ENCODE measurements at places on chromosomes 16 and 17. TPM values are rescaled to one million over a fixed set of nuclear protein-coding genes. Genes with fewer than 3 reads are reported as not detected.

GRCh38 chr17:57442914-57443571, 186.7 kb downstream of the MSI2 start:
- no peak overlapping the region for H3K4me3 ChIP-seq
- DNase-seq, result no peak
- H3K27ac ChIP-seq, result no peak overlapping the region
- no peaks in the 10 kb centered on the region for H3K4me1 ChIP-seq

DNA sequence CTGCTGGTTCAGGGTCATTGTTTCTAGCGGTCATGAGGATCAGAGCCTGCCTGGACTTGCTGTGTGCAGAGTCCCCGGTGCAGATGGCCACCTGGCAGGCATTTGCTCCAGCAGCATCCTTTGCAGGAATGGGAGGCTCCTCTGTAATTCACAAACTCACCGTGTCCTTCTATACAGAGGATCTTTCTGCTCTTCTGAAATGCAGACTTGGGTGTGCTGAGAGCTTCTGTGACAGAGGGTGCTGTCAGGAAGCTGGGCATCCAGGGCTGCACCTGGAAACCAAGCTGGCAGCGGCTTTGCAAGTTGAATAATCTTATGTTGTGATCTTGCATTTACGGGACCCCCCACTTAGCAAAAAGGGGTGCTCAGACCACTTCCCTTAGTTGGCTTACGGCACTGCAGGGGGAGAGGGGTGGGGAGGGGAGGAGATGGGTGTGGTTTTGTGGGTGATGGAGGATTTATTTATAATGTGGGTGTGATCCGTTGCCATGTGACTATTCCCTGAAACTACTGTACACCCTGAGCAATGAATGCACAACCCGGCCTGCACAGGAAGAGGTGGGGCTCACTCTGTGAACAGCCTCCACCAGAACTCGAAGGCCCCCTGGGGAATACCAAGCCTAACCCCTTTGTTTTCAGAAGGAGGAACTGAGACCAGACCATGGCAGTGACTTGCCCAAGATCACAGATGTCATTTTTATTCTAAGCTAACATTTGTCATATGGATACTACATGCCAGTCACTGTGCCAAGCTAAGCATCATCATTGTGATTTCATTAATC, 178.3 kb downstream of the PRKCB start:
- no peaks in the 10 kb centered on the region for H3K4me1 ChIP-seq
- no peaks in the 10 kb centered on the region for H3K36me3 ChIP-seq
- H3K4me3 ChIP-seq, result no peak overlapping the region
- H3K27me3 ChIP-seq, result no peaks in the 10 kb centered on the region
- DNase-seq, result no peak

DNA sequence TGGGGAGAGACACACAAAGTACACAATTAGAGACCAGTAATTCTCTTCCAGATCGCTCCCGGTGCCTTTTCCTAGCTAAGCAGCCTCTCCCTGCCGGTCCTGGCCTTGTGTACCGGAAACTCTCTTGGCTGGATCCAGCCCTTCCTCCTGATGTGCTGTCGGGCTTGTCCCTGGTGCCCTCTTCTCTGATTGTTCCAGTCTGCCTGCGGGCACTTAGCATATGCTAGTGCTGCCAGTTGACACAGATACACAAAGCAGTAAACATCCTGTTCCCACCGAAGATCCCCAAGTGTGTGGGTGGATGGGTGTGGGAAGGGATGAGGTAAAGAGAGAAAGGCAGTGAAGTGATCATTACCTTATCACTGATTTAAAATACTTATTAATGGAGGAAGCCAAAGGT, 9.7 kb downstream of the HS3ST3B1 start:
- H3K4me1 ChIP-seq, result no peaks in the 10 kb centered on the region
- H3K27me3 ChIP-seq, result no peaks in the 10 kb centered on the region
- no peaks in the 10 kb centered on the region for H3K36me3 ChIP-seq

Gene SULT1A2
- polyA plus RNA-seq, result 6.0 TPM

Gene KRT32
- not detected for polyA plus RNA-seq

DNA sequence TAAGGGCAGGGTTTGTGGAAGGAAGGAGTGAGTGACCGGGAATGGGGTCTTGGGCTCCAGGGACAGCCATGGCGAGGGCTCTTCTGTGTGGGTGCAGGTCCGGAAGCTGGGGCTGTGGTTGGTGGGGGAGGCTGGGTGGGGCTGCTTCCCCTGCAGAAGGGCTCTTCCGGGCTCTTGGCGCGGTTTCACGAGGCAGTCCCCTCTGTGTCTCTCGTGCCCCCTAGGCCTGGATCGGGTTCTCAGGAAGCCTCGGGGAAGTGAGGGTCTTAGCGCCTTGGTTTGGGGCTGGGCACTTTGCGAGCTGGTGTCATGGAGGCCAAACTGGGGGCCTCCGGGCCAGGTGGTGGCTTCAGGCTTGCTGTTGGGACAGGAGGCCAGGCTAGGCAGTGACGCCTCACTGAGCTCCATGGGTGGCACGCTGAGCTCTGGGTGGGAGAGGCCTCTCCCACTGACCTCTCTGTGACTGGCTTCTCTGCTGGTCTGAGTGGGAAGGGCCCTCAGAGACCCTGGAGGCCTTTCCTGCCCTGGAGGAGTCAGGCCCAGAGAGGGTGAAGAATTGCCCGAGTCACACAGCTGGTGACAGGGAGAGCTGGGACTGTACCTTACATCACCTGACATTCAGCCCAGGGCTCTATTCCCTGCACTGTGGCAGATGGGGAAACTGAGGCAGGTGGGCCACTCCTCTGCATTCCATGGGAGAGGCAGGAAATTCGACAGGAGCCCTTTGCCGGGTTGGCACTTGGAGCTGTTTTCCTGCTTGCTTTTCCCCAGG, 8.2 kb downstream of the ADCY7 start:
- DNase-seq, result no peak
- no peaks in the 10 kb centered on the region for H3K36me3 ChIP-seq
- H3K27me3 ChIP-seq, result no peaks in the 10 kb centered on the region

GRCh38 chr16:5768445-5768844, 670.9 kb upstream of the EEF2KMT start:
- DNase-seq, result no peak
- no peaks in the 10 kb centered on the region for H3K4me1 ChIP-seq
- no peak overlapping the region for H3K4me3 ChIP-seq
- no peaks in the 10 kb centered on the region for H3K27me3 ChIP-seq
- H3K27ac ChIP-seq, result no peak overlapping the region

DNA sequence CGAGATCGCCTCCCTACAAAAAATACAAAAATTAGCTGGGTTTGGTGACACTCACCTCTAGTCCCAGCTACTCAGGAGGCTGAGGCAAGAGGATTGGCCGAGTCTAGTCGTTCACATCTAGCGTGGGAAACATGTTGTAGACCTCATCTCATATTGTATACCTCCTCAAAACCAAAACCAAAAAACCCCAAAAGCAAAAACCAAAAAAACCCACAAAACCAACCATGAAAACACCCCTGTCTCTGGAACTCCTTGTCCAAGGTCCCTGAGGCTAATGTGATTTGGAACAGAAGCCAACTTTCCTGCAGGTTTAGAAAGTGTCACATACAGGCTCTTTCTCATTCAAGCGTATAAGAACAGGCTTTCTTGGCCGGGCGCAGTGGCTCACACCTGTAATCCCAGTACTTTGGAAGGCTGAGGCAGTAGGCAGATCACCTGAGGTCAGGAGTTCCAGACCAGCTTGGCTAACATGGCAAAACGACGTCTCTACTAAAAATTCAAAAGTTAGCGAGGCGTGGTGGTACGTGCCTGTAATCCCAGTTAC, 29.0 kb downstream of the RAB11FIP3 start:
- H3K4me3 ChIP-seq, result no peak overlapping the region
- DNase-seq, result no peak
- no peaks in the 10 kb centered on the region for H3K36me3 ChIP-seq
- peaks cover 12% of the 10 kb centered on the region for H3K4me1 ChIP-seq
- H3K27ac ChIP-seq, result no peak overlapping the region

GRCh38 chr17:40779181-40779909, 3.0 kb downstream of the KRT27 start:
- no peak overlapping the region for H3K4me3 ChIP-seq
- no peaks in the 10 kb centered on the region for H3K27me3 ChIP-seq
- no peak overlapping the region for H3K27ac ChIP-seq
- DNase-seq, result no peak
- no peaks in the 10 kb centered on the region for H3K36me3 ChIP-seq

Gene KRT16
- 0.61 TPM for polyA plus RNA-seq

GRCh38 chr17:50165867-50166517, at the start of gene SGCA:
Gene SGCA (plus strand): TSS chr17:50166005. CDS start chr17:50166041, 36 bp downstream.
- H3K4me3 ChIP-seq, result no peak within 1 kb of the TSS
- no peaks in the 10 kb centered on the region for H3K36me3 ChIP-seq
- no peak for DNase-seq
- H3K27me3 ChIP-seq, result no peaks in the 10 kb centered on the region

GRCh38 chr17:35046740-35047283, 16.7 kb downstream of the RFFL start:
- H3K27ac ChIP-seq, result no peak overlapping the region
- H3K4me3 ChIP-seq, result no peak overlapping the region
- H3K27me3 ChIP-seq, result no peaks in the 10 kb centered on the region
- H3K36me3 ChIP-seq, result no peaks in the 10 kb centered on the region

DNA sequence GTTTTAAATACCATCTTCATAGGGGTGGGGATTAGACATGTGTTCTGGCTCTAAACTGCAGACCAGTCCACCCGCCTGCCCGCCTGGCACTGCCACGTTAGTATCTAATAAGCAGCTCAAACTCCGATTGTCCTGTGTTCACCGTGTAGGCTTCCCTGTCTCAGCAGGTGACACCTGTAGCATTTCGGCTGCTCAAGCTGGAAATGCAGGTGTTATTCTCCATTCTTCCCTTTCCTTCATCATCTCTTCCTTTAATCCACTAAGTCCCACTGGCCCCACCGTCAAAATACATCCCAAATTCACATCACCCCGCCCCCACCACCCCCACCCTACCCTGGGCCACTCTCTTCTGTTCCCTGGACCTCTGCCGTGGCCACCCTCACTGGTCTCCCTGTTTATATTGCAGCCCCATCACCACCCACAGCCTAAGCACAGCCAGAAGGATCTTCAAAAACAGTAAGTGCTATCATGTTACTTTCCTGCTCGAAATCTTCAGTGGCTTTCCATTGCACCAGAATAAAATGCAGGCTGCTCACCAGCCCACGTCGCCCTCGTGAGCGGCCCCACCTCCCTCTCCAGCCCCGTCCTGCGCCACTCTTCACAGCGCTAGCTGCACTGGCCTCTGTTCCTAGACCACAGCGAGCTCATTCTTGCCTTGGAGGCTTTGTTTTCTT, 65.1 kb downstream of the RTN4RL1 start:
- no peaks in the 10 kb centered on the region for H3K36me3 ChIP-seq
- H3K27me3 ChIP-seq, result no peaks in the 10 kb centered on the region
- DNase-seq, result no peak
- no peaks in the 10 kb centered on the region for H3K4me1 ChIP-seq
- H3K4me3 ChIP-seq, result no peak overlapping the region

GRCh38 chr17:69539781-69540319, 125.4 kb downstream of the MAP2K6 start:
- DNase-seq, result no peak
- no peaks in the 10 kb centered on the region for H3K4me1 ChIP-seq
- no peak overlapping the region for H3K4me3 ChIP-seq
- no peaks in the 10 kb centered on the region for H3K36me3 ChIP-seq
- H3K27me3 ChIP-seq, result no peaks in the 10 kb centered on the region

DNA sequence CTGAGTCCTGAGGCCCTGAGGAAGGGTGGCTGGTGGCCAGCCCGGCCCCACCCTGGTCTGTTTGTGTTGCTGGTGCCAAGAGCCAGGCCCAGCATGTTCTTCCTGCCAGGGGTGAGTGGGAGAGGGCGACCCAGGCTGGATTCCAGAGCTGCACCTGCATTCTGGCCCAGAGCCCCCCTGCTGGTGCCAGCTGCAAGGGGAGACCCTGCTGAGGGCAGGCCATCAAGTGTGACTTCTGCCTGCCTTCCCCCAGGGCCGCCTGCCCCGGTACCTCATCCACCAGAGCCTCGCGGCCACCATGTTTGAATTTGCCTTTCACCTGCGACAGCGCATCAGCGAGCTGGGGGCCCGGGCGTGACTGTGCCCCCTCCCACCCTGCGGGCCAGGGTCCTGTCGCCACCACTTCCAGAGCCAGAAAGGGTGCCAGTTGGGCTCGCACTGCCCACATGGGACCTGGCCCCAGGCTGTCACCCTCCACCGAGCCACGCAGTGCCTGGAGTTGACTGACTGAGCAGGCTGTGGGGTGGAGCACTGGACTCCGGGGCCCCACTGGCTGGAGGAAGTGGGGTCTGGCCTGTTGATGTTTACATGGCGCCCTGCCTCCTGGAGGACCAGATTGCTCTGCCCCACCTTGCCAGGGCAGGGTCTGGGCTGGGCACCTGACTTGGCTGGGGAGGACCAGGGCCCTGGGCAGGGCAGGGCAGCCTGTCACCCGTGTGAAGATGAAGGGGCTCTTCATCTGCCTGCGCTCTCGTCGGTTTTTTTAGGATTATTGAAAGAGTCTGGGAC, 2.4 kb upstream of the TCAP start:
- no peak for DNase-seq
- peaks cover 9% of the 10 kb centered on the region for H3K36me3 ChIP-seq
- no peaks in the 10 kb centered on the region for H3K27me3 ChIP-seq
- H3K4me1 ChIP-seq, result no peaks in the 10 kb centered on the region
- H3K4me3 ChIP-seq, result no peak overlapping the region

GRCh38 chr16:28999577-28999976, 14.7 kb downstream of the LAT start:
- no peaks in the 10 kb centered on the region for H3K4me1 ChIP-seq
- no peaks in the 10 kb centered on the region for H3K27me3 ChIP-seq
- H3K27ac ChIP-seq, result no peak overlapping the region
- DNase-seq, result no peak

Gene PIRT
- not detected for polyA plus RNA-seq

GRCh38 chr16:1542166-1542500, 8.7 kb downstream of the TMEM204 start:
- no peak overlapping the region for H3K27ac ChIP-seq
- H3K27me3 ChIP-seq, result no peaks in the 10 kb centered on the region
- no peaks in the 10 kb centered on the region for H3K36me3 ChIP-seq

Gene GAST
- polyA plus RNA-seq, result not detected

Gene RAB11FIP4
- polyA plus RNA-seq, result 6.5 TPM

Gene SLFN14
- not detected for polyA plus RNA-seq

Gene PRCD
- polyA plus RNA-seq, result 7.3 TPM

DNA sequence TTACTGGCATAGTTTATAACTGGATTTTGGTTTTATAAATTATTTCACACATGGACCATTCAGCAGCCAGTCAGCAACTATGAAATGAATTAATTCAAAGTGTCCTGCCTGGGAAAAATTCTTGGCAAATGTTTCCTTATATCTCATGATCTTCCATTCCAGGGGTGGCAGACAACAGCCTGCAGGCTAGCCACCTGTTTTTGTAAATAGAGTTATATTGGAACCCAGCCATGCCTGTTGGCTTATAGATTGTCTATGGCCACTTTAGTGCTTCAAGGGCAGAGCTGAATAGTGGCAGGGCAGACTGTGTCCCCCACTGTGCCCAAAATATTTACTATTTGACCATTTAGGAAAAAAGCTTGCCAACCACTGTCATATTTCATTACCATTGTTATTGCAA, 613.7 kb downstream of the TMEM114 start:
- no peak overlapping the region for H3K4me3 ChIP-seq
- no peak for DNase-seq
- H3K27me3 ChIP-seq, result peaks cover 2% of the 10 kb centered on the region
- no peaks in the 10 kb centered on the region for H3K4me1 ChIP-seq
- no peaks in the 10 kb centered on the region for H3K36me3 ChIP-seq

- H3K27me3 ChIP-seq, result no peaks in the 10 kb centered on the region
- H3K27ac ChIP-seq, result no peak overlapping the region
- H3K4me3 ChIP-seq, result no peak overlapping the region
- H3K36me3 ChIP-seq, result no peaks in the 10 kb centered on the region
- H3K4me1 ChIP-seq, result no peaks in the 10 kb centered on the region
Measured at GRCh38 chr17:68399638-68400403, 57.5 kb downstream of the WIPI1 start.

Data from pancreas (tissue), 10 donors.